Activated CD4-positive, alpha-beta T cell treated with anti-CD3 and anti-CD28 coated beads, Interleukin-10, Interleukin-2, amounts not matched to agents 100 ng/mL and 50 ng/mL, durations not matched to agents 16 hours and 8 hours (primary cell): ENCODE measurements at places on chromosomes 12 and 14.

DNA sequence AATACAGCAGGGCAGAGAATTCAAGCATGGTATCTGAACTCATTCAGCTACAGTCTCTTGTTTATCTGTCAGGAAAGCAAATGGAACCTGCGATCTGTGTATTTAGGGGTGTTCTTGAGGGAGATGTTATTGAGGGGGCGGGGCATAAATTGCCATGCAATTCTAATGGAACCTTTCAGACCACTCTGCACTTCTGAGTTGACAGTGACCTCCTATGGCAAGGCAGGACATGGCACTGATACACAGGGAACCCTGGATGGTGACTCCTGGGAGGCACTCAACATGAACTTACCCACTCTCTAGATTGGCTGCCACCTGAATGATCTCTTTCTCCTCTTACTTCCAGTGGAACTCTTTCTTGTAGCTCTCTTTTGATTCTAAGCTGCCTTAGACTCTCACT, 787.3 kb downstream of the VRK1 start:
- DNase-seq, result no peak

GRCh38 chr14:103185051-103186029, 62.1 kb downstream of the TNFAIP2 start:
- DNase-seq, result peak; percentile 7

- peak; percentile 38 for DNase-seq
Observed at GRCh38 chr14:28608851-28609828, 157.4 kb upstream of the FOXG1 start.

GRCh38 chr12:106415134-106415533, 57.6 kb downstream of the POLR3B start:
- no peak for DNase-seq

- peak; percentile 38 for DNase-seq
Observed at GRCh38 chr12:12983420-12984035, 16.5 kb downstream of the HEBP1 start.

DNA sequence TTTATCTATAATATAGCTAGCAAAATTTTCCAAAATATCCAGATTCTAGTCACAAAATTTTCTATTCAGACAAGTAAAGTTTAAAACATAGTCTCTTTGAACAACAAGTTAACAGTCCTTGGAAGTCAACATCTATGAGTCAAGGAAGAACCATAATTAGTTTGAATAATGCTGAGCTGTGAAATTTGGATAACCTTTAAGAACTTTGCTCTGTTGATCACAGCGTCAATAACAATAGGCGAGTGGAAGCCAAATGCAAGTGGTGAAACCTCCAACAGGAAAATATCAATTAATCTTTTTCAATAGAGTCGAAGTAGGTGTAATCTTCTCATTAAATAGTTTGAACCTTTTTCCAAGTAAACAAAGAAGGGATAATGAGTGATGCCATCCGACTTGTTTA, 466.6 kb downstream of the FOXG1 start:
- no peak for DNase-seq

- DNase-seq, result peak; percentile 12
Observed at GRCh38 chr12:111578276-111578970, 20.7 kb downstream of the ATXN2 start.

DNA sequence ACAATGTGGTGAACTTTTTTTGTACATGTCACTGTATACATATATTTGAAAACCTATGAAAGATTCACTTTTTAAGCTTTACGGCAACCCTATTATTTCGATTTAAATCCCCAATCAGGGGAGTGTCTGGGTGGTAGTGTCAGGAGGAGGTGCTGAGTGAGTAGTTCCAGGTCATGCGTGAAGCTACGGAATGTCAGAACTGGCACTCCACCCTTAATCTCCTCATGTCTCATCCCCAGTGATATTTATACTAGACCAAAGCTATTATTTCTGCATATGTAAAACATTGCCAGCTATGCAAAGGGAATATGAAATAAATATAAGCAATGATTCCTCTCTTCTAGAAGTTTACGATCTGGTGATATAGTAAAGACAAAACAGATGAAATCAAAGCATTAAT, 12.3 kb downstream of the NR1H4 start:
- DNase-seq, result no peak

- no peak for DNase-seq
Observed at GRCh38 chr14:69696204-69696527, 70.8 kb upstream of the SRSF5 start.

- DNase-seq, result no peak
Observed at GRCh38 chr12:131903270-131904255, 9.1 kb downstream of the ULK1 start.

GRCh38 chr12:1828856-1829255, 8.5 kb downstream of the LRTM2 start:
- no peak for DNase-seq

- peak; percentile 27 for DNase-seq
Observed at GRCh38 chr12:89349814-89350213, 2.5 kb downstream of the DUSP6 start.

GRCh38 chr14:92880351-92880750, 42.6 kb upstream of the CHGA start:
- DNase-seq, result no peak

DNA sequence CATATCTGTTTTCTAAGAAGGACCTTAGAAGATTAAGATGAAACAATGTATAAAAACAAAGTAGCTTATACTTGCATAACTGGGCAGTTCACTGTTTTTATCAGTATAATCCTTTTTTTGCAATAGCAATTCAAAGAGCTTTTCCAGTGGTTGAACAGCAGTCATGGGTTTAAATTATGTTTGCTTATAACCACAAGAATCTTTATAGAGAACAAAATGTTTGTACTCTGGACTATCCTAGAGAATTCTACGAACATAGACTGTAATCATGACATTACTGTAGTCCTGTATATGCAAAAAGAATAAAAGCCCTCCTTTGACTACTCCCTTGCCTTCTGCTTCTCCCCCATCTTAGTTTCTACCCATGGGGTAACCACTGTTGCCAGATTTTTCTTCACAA, 5.7 kb downstream of the FAM177A1 start:
- DNase-seq, result no peak

- DNase-seq, result no peak
Observed at GRCh38 chr14:58724206-58724605, 86.4 kb downstream of the DACT1 start.

DNA sequence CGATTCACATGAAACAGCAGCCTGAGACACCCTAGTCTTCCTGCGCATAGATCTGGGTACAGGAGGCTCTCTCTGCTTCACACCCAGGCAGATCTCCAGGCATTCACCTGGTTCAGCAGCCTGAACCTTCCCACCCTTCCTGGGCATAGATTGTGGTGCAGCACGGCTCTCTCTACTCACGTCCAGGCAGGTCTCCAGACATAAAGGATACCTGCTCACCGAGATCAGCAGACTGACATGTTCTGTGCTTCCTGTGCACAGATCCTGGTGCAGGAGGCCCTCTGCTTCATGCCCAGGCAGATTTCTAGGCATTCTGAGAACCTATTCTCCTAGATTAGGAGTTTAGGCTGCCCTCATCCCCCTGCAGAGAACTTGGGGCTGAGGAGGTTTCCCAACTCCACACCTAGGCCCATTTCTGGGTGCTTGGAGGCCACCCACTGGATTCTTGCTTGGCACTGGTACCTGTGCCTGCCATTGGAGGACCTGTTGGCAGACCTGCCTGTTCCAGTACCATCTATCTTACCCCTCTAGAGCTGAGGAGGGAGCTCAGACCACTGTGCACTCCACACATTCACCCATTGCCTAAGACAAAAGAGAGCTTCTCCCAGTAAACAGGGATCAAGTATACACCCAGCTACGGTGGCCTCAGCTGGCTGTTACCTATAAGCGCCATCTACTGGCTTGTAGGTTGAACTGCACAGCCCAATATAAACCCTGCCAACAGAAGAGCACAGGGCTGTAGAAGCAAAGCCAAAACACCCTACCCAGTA, 28.0 kb upstream of the GARIN6 start:
- DNase-seq, result peak; percentile 56

DNA sequence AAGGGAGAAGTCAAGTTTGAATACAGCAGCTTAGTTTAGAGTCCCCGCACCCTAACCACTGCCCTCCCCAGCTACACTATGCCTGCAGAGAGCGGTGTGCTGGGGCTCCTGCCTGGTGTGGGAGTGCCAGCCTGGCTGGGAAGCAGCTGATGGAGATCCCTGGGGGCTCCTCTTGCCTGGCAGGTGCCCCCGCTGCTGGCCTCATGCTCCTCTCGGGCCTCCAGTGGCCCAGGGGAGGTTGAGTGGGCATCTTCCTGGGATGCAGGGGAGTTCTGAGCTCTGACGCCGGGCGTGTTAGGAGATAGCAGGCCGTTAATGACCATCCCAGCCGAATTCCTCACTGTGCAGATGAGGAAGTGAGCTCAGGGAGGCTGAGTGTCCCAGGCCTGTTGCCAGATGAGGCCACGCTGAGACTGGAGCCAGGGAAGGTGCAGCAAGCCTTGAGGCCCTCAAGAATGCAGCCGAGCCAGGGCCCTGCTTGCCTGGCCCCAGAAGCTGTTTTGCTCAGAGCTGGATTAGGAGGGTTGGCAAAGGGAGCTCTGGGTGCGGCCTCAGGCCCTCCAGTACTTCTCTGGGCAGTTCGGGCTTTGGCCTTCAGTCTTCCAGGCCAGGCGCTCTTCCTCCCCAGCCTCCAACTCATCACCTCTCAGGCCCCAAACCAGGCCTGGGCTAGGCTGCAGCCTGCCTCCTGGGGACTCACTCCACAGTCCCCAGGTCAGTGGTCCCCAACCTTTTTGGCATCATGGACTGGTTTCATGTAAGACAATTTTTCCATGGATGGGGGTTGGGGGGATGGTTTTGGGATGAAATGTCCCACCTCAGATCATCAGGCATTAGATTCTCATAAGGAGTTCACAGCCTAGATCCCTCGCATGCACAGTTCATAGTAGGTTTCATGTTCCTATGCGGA, 6.6 kb upstream of the CYP46A1 start:
- no peak for DNase-seq

- DNase-seq, result no peak
Observed at GRCh38 chr12:58211211-58211610, 269.8 kb downstream of the ATP23 start.

DNA sequence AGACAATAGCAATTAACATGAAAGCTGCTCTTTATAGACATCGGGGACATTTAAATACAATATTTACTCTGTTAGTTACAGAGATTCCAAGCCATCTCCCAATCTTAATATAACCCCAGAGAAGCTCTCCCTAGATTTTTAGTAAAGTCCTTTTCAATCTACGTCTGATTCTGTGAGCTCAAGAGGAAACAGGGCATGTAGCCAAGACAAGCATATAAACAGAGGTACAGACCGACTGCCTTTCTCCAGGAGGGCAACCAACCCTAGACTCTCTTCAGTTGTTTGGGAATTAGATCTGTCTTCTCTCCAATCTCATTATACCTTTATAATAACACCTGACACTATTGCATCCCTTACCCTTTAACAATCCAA, 57.4 kb downstream of the TMTC1 start:
- no peak for DNase-seq

- peak; percentile 9 for DNase-seq
Observed at GRCh38 chr14:22564463-22564862, 24.6 kb downstream of the DAD1 start.

DNA sequence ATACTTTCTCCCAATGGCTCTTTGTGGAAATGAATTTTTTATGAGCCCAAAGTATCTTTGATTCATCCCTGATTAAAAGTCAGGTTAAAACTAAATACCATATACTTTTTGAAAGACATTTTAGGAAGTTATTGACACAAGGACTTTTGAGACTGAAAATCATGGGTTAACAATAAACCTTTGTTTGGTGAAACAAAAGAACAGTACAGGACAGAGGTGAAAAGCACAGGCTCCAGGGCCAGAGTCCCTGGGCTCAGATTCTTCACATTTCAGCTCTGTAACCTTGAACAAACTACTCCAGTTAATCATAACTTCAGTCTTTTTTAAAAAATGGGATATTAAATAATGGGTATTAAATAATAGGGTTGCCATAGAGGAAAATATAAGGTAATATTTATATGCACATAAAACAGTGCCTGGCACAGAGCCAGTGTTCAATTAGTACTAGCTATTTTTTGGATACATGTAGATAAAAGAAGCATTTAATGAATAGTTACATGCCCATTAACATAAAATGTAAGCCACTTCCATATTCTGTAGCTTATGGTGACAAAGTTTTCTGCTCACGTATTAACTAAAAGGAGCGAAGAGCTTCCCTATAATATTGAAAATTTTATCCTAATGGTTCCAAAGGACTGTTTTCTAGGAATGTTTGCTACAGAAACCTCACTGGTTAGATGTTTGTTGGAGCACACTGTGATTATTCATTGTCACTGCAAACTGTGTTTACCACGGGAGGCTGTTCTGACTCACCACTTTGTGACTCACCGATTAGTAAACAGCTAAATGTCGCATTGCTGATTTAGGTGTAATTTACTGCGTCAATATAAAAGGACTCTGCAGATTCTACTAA, 255.4 kb downstream of the DAD1 start:
- peak; percentile 2 for DNase-seq

DNA sequence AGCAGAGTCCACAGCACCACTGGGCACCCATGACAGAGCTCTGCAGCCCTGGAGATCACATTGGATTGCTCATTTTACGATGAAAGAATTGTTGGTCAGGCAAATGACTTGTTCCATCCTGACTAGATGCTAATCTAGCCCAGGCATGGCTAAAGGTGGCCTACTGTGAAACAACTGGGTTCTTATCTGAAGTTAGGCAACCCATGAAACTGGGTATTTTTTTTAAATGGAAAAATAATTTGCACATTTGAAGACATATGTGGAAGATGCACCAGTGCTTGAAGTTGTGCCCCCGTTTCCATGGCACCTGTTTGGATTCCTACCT, 8.3 kb downstream of the PYGL start:
- DNase-seq, result no peak

DNA sequence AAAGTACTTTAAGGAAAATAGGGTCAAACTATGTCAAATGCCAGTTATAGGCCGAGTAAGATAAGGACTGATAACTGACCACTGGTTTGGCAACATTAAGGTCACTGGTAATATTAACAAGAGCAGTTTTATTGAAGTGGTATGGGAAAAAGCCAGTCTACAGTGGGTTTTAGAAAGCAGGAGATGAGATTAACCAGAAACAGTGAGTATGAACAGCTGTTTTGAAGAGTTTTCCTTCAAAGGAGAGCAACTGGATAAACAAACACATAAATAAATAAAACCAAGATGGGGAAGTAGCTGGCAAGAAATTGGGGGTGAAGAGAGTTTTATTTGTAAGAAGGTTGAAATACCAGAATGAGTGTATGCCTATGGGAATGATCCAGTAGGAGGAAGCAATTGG, 30.3 kb downstream of the KITLG start:
- DNase-seq, result no peak

DNA sequence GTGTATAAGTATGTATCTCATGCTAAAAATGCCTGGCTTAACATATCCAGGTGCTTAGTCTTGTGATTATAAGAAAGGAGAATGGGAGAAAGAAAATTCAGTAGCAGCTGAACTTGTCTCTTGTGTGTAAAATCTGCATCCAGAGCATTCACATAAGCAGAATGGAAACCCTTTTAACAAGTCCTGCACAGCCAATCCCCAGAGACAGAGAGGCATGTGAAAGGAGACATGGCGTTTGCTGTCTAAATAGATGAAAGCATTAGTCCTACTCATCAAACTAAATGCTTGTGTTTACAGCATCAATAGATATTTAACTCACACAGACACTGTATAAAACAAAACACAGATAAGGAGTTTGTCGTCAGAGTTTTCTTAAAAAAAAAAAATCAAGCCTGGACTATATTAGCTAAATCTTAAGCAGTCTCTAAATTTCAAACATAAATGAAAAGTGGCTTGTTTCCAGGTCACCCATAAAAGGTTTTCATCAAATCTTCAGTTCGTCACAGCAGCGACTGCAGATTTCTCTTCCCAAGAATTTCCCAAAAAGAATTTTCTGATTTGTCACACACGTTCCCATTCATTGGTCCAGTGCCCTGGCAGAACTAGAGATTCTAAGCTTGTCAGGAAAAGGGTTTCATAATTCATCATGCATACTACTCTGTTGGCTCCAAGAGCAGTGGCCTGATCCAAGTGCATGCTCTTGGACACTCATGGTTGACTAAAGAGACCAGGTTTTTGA, 249.2 kb downstream of the BTG1 start:
- DNase-seq, result no peak
